ENCODE measurements at places on chromosomes 5 and 9. TPM values are rescaled to one million over a fixed set of nuclear protein-coding genes. Genes with fewer than 3 reads are reported as not detected.

DNA sequence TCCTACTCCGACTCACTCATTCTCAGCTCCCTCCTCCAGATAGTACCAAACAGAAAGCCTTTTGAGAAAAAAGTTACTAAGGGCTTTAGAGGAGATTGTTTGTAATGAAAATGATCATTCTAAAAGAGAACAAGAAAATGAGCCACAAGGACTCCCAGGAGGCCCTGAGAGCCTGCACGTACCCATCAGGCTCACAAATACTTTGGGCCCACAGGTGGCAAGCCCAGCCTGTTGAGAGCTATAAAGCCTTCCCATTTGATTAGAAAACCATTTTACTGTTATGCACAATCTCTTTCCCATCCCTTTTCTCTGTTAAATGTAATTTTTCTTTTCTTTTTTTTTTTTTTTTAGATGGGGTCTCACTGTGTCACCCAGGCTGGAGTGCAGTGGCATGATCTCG is 136.1 kb downstream of the LHFPL2 start:
- H3K4me1 ChIP-seq, result peaks cover 90% of the 10 kb centered on the region
- no peak overlapping the region for H3K4me3 ChIP-seq
- peak overlapping the region; percentile 87 for H3K27ac ChIP-seq
- no peaks in the 10 kb centered on the region for H3K27me3 ChIP-seq

DNA sequence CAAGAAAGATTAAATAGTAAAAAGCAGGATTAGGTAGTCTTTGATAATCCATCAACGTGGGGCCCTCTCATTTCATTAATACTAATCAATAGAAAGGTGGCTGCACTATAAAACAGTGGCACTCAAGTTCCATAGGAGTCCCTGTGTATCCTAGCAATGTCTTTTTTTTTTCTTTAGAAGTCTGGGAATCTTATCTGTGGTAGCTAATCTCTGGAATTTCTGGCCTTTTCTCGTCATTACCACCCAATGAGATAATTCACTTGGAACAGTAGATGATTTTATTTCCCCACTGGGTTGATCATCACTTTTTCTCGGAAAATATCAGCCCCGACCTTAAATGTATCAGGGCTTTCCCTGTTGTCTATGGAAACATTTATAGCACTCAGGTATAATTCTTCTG is 86.8 kb upstream of the CDH6 start:
- no peak overlapping the region for H3K4me3 ChIP-seq
- no peaks in the 10 kb centered on the region for H3K36me3 ChIP-seq
- H3K4me1 ChIP-seq, result no peaks in the 10 kb centered on the region
- no peak overlapping the region for H3K27ac ChIP-seq
- no peaks in the 10 kb centered on the region for H3K27me3 ChIP-seq
- peak; percentile 61 for DNase-seq

DNA sequence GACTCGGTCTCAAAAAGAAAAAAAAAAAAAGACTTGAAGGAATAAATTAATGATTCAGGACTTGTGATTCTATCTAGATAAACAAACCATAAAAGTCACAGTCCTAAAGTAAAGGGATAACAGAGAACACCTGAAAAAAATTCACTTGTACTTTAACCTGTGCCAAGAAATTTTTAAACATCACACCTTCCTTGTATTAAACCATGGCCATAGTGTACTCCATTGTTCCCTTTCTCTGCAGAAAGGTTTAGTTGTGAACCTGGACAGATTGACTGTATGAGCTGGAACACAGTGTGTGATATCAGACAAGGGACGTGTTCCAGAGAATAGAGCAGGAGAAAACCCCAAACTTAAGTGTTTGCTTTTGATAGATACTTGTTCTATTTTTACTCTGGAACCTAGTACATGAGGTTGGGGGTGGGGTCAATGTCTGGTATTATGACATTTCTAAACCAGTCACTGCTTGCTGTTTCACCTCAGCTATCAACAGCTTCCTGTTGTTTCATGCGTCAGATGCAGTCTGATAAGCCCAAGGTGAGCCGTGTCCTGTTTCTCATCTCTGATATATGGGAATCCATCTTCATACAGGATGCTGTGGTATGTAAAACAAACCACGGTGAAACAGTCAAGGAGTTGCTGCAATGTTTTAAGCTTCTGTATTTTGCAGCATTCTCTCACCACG is 62.5 kb upstream of the ITGA1 start:
- H3K4me1 ChIP-seq, result peaks cover 10% of the 10 kb centered on the region
- no peaks in the 10 kb centered on the region for H3K27me3 ChIP-seq
- no peak overlapping the region for H3K4me3 ChIP-seq
- no peak for DNase-seq
- no peak overlapping the region for H3K27ac ChIP-seq
- H3K36me3 ChIP-seq, result no peaks in the 10 kb centered on the region

GRCh38 chr9:94014920-94015319 is 59.8 kb upstream of the BARX1 start:
- no peaks in the 10 kb centered on the region for H3K36me3 ChIP-seq
- no peaks in the 10 kb centered on the region for H3K4me1 ChIP-seq
- no peak overlapping the region for H3K4me3 ChIP-seq
- H3K27me3 ChIP-seq, result no peaks in the 10 kb centered on the region
- no peak for DNase-seq

GRCh38 chr5:87754009-87754757 is 341.5 kb upstream of the CCNH start:
- H3K4me1 ChIP-seq, result no peaks in the 10 kb centered on the region
- no peaks in the 10 kb centered on the region for H3K36me3 ChIP-seq
- no peaks in the 10 kb centered on the region for H3K27me3 ChIP-seq

GRCh38 chr9:126366366-126367011 is 39.9 kb downstream of the MVB12B start:
- no peak overlapping the region for H3K4me3 ChIP-seq
- DNase-seq, result no peak
- H3K36me3 ChIP-seq, result no peaks in the 10 kb centered on the region

GRCh38 chr5:8628521-8628920 is 759.6 kb downstream of the MTRR start:
- H3K36me3 ChIP-seq, result no peaks in the 10 kb centered on the region
- no peak for DNase-seq
- no peak overlapping the region for H3K27ac ChIP-seq
- no peaks in the 10 kb centered on the region for H3K27me3 ChIP-seq
- H3K4me3 ChIP-seq, result no peak overlapping the region

GRCh38 chr9:7028591-7028990 is 270.8 kb downstream of the KDM4C start:
- no peak overlapping the region for H3K4me3 ChIP-seq
- H3K36me3 ChIP-seq, result no peaks in the 10 kb centered on the region
- no peaks in the 10 kb centered on the region for H3K27me3 ChIP-seq
- no peak for DNase-seq
- H3K4me1 ChIP-seq, result no peaks in the 10 kb centered on the region

DNA sequence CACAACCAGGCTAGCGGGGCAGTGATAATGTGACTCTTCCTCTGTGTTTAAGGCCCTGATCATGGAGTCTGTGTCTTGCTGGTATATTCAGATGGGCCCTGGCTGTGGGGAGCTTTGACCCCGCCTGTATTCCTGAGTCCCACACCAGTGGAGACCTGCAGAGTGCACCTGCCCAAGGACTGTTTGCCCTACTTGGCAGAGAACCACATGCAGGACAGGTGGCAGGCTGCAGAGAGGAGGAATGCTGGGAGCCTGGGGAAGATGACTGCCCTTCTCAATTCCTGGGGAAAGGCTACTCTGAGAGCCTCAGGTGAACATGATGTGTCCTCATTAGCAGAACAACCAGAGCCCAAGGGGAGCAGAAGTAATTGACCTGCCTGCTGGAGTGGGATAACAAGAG is 36.2 kb downstream of the IARS1 start:
- peaks cover 75% of the 10 kb centered on the region for H3K36me3 ChIP-seq
- H3K4me1 ChIP-seq, result no peaks in the 10 kb centered on the region
- H3K27me3 ChIP-seq, result no peaks in the 10 kb centered on the region
- no peak overlapping the region for H3K4me3 ChIP-seq

DNA sequence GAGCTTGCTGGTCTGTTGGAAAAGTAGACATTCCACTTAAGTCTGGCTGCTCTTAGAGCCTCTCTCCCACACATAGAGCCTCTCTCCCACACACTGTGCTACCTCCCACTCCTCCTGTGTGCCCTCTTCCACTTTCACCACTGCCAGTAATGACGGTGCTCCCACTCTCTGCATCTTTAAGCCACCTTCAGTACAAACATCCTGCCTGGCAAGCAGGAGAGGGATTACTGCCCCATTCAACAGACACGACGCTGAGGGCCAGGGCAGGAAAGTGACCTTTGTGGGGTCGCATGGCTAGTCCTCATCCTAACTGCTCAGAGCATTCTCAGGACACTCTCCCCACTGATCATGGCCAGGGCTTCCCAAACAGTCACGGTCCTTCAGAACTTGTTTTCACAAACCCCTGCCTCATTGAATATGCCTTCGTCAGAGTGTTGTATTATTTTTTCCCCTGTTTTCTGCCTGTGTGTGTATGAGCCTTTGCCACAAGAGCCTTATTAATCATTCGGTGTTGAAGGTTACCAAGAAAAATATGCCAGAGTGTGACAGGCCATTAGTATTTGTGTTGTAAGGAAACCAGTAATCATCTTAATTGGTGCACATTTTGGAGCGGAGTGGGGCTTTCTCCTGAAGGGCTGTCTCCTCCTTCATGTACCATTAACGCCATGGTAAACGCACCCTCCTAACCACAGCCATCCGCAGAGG is 87.1 kb upstream of the SAP30L start:
- H3K27me3 ChIP-seq, result no peaks in the 10 kb centered on the region
- no peaks in the 10 kb centered on the region for H3K4me1 ChIP-seq
- H3K36me3 ChIP-seq, result no peaks in the 10 kb centered on the region
- peak; percentile 70 for DNase-seq
- no peak overlapping the region for H3K27ac ChIP-seq
- no peak overlapping the region for H3K4me3 ChIP-seq

DNA sequence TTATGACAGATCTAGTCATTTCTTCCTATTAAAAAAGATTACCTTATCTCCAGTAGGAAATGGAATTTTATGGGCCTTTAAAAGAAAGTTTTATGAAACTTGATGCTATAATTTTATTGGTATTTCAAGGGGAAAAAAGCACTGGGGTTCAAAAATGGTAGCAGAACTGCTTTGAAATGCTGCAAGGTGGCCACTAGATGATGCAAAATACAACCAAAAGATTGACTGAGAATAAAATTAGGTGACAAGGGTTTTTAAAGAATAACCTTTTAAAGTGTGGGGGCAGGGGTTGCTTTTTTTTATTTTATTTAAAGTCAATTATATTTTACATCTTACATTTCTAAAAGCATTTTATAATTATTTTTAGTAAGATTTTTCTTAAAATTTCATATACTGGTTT is 61.7 kb downstream of the KLF9 start:
- H3K36me3 ChIP-seq, result peaks cover 22% of the 10 kb centered on the region
- no peak overlapping the region for H3K4me3 ChIP-seq
- H3K4me1 ChIP-seq, result peaks cover 7% of the 10 kb centered on the region
- DNase-seq, result peak; percentile 48

- no peak overlapping the region for H3K4me3 ChIP-seq
- H3K27ac ChIP-seq, result no peak overlapping the region
- DNase-seq, result no peak
- no peaks in the 10 kb centered on the region for H3K36me3 ChIP-seq
- H3K27me3 ChIP-seq, result no peaks in the 10 kb centered on the region
Measured at GRCh38 chr5:38563624-38564023, 7.2 kb upstream of the LIFR start.

The PCDHA1 gene
- polyA plus RNA-seq, result 0.69 TPM

The MYOZ3 gene
- 13.8 TPM for polyA plus RNA-seq

The RIC1 gene
- 15.2 TPM for polyA plus RNA-seq

The CDC20B gene
- 0.89 TPM for polyA plus RNA-seq

Data from cardiac muscle cell (in vitro differentiated cells and primary cell).